ENCODE measurements at places on chromosomes 13 and 19. TPM values are rescaled to one million over a fixed set of nuclear protein-coding genes. Genes with fewer than 3 reads are reported as not detected.

Gene URAD
- total RNA-seq = not detected

Gene KIRREL2
- total RNA-seq = 0.49 TPM

Gene C19orf18
- total RNA-seq = not detected

Gene KIR3DL2
- total RNA-seq = not detected

Gene NAA16
- 7.9 TPM for total RNA-seq
